ENCODE measurements at places on chromosomes 1 and 21.

GRCh38 chr1:206776229-206776628, 3.9 kb upstream of the IL10 start:
- DNase-seq, result no peak

GRCh38 chr21:29260461-29260860, 38.3 kb upstream of the BACH1 start:
- no peak for DNase-seq

- DNase-seq, result no peak
Observed at GRCh38 chr1:169106921-169107602, 572 bp downstream of the ATP1B1 start.

DNA sequence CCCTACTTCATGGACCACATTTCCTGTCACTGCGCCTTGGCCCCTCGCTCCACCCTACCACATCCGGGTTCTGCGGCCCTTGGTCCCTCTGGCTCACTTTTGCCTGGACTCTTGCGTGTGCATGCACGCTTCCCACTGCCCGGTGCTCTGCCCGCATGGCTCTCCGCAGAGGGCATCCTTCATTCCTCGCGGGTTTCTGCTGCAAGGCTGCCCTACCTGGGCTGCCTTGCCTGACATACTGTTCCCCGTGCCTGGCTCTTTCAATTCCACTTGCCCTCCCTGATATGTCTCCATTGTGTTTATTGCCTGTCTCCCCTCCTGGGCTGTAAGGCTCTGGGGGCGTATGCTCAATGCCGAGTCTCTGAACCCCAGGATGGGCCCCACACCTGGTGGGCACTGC, 26.4 kb downstream of the MX2 start:
- DNase-seq, result no peak

DNA sequence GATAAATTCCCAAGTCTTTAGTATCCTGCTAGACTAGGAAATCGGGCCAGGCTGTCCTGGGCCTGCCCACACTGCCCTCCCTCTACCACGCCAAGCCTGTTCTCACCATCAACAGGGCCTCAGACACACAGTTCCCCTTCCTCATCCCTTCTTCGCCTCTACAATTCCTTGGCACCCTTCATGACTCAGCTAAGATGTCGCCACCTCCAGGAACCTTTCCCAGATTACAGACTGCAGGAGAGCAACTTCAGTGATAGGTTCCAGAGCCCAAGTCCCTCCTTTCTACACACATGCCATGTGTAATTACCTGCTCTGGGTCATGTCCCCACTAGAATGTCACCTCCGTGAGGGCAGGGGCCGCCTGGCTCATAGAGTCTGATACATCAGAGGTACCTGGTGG, 3.3 kb downstream of the RIMS3 start:
- DNase-seq, result no peak

DNA sequence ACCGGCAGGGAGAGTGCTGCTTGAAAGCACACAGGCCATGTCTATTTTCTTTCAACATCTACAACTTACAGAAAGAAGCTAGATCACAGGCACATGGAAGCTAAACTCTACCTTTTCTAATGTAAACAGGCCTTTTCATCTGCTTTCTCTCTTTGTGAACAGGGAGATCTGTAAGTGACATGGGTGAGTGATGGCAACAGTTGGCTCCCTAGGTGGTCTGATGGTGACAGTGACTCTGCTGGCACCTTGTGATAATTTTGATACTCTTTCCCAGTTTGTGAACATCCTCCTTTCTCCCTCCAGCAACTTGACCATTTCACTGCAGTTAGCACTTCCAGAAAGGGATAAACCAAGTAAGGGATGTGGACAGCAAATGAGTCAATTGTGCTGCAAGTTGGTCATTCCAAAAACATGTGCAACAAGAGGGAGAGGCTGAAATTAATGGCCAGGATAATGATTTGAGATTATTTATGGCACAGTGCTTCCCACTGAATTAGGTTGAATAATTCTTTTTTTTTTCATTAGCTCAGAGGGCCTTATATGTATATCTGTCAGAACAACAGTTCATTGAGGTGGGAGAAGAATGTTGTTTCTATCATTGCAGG, 89.5 kb downstream of the XCL2 start:
- no peak for DNase-seq

DNA sequence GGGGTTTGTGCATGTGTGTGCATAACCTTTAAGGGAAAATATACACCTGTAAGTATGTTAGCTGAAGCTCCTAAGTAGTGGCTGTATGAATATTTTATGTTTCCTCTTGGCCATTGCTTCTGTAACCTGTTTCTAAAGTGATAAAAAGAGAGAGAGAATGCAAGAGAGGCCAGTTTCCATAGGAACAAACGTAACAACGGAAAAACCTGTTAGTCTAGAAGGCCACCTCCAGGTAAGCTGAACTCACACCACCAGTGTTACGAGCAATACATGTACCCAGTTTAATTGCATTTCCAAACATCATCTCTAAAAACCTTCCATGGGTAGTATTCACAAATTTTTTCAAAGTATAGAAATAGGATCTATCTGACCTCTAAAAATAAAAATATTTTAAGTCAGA, 63.1 kb downstream of the PLPPR4 start:
- no peak for DNase-seq
